Thymus (tissue), 14 donors: ENCODE measurements at places on chromosomes 4 and X. TPM values are rescaled to one million over a fixed set of nuclear protein-coding genes. Genes with fewer than 3 reads are reported as not detected.

Gene SHROOM3
- total RNA-seq = 1.7 TPM

Gene DDX60
- 60.5 TPM for total RNA-seq

Gene C4orf50
- total RNA-seq = 0.66 TPM

Gene TEX11
- 0.14 TPM for total RNA-seq

Gene GPR78
- total RNA-seq = 0.05 TPM

Gene MAD2L1
- 58.7 TPM for total RNA-seq

Gene RRAGB
- 20.2 TPM for total RNA-seq

Gene YIPF7
- total RNA-seq = 0.09 TPM

Gene RENBP
- 9.3 TPM for total RNA-seq

Gene SGMS2
- total RNA-seq = 1.0 TPM

Gene CFAP47
- 0.05 TPM for total RNA-seq

Gene GNL3L
- total RNA-seq = 18.7 TPM
